ENCODE measurements at places on chromosomes 13 and 19.

- no peak for DNase-seq
These were observed at the start of gene VSTM1 for GRCh38 chr19:54063350-54064116. TSS of gene VSTM1 (minus strand) at chr19:54063897. CDS start at chr19:54063777, 120 bp downstream.

GRCh38 chr13:46908501-46908900, 11.6 kb upstream of the HTR2A start:
- no peak for DNase-seq

- no peak for DNase-seq
These were observed 946.3 kb upstream of the PCDH9 start for GRCh38 chr13:68176475-68176874.

DNA sequence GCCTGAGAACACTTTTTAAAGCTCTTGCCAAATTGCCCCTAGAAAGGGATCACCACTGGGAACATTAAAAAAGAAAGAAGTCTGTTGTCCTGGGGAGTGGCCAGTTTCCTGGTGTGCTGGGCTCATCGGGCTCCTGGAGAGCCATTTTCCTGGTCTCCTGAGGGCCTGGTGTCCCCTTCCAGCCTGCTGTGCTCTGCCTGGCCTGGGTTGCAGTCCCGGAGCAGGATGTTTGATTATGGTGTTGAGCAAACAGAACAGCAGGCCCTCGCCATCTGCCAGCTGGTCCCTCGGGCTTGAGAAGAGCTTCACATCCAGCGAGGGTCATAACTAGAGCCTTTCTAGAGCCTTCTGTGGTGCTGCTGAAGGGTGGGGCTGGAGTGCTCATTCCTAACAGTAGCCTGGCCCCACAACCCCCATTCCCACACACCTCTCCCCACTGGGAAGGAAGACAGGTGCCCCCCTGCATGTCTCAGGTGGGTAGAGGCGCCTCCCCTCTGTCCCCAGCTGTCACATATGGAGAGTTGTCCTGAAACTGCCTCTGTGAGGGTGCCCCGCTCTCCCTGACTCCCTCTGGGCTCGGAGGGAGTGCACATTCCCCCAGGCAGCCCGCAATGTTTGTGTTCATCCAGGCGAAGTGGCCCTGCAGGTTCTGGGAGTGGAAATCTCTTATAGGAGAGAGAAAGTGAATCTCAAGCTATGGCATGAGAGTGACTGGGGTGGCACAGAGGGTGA, 151.1 kb downstream of the SIPA1L3 start:
- DNase-seq: no peak

- no peak for DNase-seq
These were observed 22.4 kb upstream of the CRTC1 start for GRCh38 chr19:18660939-18661670.

GRCh38 chr13:42807866-42808265, 26.5 kb downstream of the FAM216B start:
- no peak for DNase-seq

- no peak for DNase-seq
These were observed 63.4 kb downstream of the RAP2A start for GRCh38 chr13:97497400-97497799.

- DNase-seq: no peak
These were observed 2053.6 kb upstream of the PRR20A start for GRCh38 chr13:55087085-55087484.

GRCh38 chr13:93552596-93552995, 326.0 kb downstream of the GPC6 start:
- DNase-seq: no peak

- DNase-seq: no peak
These were observed 4.3 kb downstream of the ERCC1 start for GRCh38 chr19:45419396-45419795.

GRCh38 chr13:50370303-50370950, 355.2 kb downstream of the KCNRG start:
- DNase-seq: no peak

GRCh38 chr19:46724468-46724867, 7.6 kb upstream of the PRKD2 start:
- no peak for DNase-seq

DNA sequence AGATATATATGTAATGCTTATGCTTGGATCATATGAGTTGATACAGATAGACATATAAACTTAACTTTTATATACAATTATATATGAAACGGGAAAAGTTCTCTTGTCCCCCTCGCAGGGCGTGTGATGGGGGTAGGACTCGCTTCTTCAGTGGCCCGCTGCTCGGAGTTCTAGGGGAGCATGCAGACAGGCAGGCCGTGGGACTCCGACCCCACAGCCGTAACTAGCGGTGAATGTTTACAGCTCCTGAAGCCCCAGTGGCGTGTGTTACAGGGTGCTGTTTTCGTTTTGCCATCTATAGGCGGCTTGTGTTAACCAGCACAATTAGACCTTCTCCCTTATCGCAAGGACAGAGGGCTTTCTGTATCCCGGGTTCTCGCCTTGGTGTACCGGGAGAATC, 1899.8 kb downstream of the PCDH9 start:
- no peak for DNase-seq

DNA sequence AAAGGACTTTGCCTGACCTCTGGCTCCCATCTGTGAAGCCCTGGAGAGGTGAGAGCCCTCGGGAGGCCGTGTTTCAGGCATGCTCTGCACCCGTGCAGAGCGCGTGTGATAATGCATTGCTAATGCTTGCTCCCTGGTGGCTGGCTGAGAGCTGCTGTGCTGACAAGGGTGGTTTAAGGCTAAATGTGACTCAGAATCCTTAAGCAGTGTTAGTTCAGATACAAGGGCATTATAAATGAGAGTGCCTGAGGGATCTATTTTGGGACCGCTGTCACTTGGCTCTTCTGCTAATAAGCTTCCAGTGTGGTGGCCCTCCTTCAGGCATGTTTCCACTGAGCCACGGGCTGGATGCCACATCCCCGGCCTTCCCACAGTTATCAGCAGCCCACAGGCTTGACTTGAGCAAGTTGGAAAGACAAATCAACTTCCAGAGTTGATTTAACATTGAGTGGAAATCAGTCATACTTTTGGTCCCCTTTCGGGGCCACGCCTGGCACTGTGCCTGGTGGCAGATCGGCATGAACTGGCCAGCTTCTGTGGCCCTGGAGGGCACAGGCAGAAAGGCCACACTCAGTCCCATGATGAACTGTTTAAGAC, 17.0 kb downstream of the ALOX5AP start:
- DNase-seq: no peak

GRCh38 chr13:74280093-74280794, 146.0 kb upstream of the KLF12 start:
- DNase-seq: no peak

GRCh38 chr13:110445722-110446574, 115.6 kb downstream of the RAB20 start:
- no peak for DNase-seq

DNA sequence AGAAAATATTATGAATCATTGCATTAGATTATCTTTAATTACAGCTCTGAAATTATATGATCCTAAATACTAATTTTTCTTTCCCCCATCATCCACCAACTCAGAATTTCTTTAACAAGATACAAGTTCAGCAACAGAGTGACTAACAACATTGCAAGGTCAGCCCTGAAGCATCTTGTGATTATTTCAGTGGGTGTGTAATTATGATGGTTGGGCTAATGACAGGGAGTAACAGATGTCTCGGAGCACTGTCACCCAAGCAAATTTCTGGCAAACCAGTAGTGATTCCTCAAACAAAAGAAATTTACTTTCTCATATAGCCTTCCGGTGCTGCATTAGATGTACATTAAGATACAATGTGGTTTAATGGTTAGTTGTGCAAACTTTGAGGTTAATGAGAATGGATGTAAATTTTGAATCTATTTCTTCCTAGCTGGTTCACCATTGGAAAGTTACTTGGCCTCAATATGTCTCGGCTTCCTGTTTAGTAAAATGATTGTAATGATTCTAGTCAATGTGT, 238.9 kb downstream of the ITGBL1 start:
- DNase-seq: no peak

DNA sequence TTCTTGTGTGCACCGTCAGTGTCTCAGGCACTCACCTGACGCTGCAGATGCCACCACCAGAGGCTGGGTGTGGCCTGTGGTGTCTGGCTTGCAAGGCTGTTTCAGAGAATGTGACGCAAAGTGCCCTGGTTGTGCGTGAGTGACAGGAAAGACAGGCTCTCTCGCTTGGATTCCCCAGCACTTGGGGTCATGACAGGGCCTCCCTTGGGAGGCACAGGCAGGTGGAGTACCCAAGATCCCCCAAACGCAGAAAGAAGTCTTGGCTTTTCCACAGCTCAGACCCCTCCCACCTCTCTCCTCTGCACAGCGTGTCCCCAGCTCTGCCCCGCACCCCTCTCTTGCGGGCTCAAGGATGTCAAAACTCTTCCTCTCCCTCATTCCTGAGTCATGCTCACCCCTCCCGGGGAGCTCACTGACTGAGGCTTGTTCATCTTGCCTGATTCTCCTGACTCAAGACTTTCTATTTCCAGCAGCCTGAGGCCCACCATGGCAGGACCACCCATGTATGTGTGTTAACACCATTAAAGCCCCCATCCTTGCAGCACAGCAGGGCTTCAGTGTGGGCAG, 21.0 kb downstream of the DHX34 start:
- no peak for DNase-seq

GRCh38 chr13:28559636-28560259, 64.8 kb upstream of the FLT1 start:
- DNase-seq: no peak

DNA sequence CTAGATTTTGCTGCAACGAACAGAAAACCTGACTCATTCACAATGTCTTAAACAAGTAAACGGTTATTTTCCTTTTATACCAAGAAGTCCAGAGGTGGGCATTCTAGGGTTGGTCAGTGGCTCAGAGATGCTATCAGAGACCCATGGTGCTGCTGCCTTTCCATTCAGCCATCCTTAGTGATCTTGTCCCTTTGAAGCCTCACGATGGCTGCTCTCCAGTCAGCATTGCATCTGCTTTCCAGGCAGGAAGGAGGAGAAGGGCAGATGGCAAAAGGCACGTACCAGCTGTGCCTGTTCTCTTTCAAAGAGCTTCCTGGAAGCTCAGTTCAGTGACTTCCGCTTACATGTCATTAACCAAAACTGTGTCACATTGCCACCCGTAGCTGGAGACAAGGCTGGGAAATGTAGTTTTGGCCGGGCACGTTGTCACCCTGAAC, 30.1 kb downstream of the WDFY2 start:
- DNase-seq: no peak
